ENCODE measurements at places on chromosomes 2 and 18.

DNA sequence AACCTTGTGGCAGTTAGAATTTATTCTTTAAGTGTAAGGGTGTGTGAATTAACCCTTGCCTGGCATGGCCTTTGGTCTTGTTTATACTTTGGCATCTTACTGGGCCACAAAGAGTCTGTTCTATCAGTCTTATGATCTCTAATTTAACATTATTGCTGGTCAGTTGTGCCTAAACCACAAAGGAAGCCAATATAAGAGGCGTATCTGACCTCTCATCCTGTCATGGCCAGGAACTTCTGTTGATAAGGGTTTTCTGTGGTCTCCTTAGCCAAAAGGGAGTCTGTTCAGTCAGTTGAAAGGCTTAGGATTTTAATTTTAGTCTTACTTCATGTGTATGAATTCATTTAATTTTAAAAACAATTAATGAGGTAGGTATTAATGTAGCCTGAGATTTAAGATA is 127.2 kb downstream of the LRRTM4 start:
- no peak for DNase-seq

DNA sequence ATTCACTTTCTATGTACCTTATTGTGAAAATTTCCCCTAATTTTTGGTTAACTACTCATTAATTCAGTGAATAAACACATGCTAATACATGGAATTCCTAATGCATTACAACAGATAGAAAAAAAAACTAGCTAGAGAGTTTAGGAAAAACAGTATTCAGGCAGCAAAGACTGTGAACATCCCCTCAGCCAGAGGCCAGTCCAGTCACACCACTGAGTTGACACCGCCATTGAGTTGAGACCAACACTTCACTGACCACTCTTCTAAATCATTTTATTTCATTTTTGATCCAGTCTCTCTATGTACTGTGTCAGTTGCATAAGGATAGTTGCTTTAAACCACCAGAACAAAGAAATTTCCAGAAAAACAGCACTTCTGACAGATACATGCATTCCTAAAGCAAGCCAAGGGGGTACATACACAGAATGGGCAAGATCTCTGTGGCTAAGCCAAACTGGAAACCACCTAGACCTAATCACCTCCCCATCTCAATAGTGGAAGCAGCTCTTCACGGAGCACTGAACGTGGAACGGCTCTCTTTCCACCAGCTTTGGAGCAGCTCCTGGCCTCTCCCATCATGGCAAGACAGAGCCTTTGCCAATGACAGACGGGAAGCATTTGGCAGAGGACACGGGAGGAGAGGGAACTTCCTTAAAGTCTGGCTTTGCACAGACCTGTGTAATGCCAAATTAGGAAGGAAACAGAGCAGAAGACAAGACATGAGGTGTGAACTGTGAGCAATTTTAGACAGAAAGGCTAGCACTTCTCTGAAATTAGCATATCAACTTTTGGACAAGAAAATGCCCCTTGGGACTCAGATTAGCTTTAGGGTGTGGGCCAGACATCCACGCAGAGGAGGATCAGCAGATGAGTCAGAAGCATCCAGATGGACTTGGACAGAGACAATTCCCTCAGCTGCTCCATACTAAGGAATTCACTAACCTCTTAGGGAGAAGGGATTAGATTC is 36.4 kb downstream of the CACNB4 start:
- DNase-seq = no peak

GRCh38 chr18:59145055-59145454 is 5.4 kb downstream of the SEC11C start:
- DNase-seq = no peak

- DNase-seq = peak; percentile 47
Measured at GRCh38 chr2:207926133-207926988, 99.0 kb downstream of the PLEKHM3 start.

- DNase-seq = no peak
Measured at GRCh38 chr2:9025746-9026145, 22.3 kb upstream of the MBOAT2 start.

- peak; percentile 69 for DNase-seq
Measured at GRCh38 chr2:96801005-96801785, 14.9 kb upstream of the CNNM3 start.

- DNase-seq = no peak
Measured at GRCh38 chr2:201938156-201938775, 95.4 kb upstream of the FZD7 start.

All from NCI-H510A treated with DMSO at 0.1 percent for 48 hours (cell line).